Activated naive CD8-positive, alpha-beta T cell treated with anti-CD3 and anti-CD28 coated beads, Interleukin-2, amount 50 U/mL, for 16 hours (primary cell): ENCODE measurements at places on chromosomes 7 and 10.

DNA sequence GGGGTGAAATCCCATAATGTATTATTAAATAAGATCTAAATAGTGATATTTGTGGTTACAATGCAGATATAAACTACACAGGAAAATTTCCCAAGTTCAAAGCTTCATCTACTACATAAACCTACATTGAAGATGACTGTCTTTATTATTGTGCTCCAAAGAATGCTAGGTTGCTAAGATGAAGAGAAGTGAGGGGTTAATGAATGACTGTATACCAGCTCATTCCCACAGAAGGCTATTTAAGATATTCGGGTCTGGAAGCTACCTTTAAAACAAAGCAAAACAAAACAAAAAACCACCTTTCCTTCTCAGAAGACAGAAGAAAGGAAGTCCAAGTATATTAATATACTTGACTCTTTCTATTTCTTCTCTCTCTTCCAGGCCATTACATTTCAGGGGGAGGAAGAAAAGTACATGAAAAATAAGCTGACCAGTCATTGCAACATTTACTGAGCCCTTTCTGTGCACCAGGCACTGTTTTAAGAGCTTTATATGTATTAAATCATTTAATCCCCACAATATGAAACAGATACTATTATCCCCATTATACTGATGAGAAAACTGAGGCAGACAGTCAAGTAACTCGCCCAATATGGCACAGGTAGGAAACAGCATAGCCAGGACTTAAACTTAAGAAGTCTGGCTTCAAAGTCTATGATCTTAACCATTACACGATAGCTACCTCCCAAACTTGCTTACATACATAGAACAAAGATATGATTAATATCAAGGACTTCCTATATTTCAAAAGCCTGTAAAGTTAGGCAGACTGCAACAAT is 48.1 kb downstream of the TNPO3 start:
- DNase-seq = no peak

- DNase-seq = no peak
These were observed 240.5 kb downstream of the ETV1 start for GRCh38 chr7:13748998-13749397.

DNA sequence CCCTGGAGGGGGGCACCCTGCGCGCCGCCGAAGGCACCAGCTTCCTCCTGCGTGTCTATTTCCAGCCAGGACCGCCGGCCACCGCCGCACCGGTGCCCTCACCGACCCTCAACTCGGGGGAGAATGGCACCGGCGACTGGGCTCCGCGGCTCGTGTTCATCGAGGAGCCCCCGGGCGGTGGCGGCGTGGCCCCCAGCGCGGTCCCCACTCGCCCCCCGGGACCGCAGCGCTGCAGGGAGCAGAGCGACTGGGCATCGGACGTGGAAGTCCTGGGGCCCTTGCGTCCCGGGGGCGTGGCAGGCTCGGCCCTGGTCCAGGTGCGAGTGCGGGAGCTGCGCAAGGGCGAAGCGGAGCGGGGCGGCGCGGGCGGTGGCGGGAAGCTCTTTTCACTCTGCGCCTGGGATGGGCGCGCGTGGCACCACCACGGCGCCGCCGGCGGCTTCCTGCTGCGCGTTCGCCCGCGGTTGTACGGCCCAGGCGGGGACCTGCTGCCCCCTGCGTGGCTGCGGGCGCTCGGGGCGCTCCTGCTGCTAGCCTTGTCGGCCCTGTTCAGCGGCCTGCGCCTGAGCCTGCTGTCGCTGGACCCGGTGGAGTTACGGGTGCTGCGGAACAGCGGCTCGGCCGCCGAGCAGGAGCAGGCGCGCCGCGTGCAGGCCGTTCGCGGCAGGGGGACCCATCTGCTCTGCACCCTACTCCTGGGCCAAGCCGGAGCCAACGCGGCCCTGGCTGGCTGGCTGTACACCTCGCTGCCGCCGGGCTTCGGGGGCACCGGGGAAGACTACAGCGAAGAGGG is 594 bp downstream of the CNNM1 start:
- no peak for DNase-seq

- DNase-seq = no peak
These were observed 3.6 kb upstream of the GIMAP5 start for GRCh38 chr7:150733482-150734095.
